ENCODE measurements at places on chromosomes 12 and 14. TPM values are rescaled to one million over a fixed set of nuclear protein-coding genes. Genes with fewer than 3 reads are reported as not detected.

GRCh38 chr12:110230655-110231054 lies 50.4 kb upstream of the ATP2A2 start:
- H3K27ac ChIP-seq = peak overlapping the region; percentile 1
- no peaks in the 10 kb centered on the region for H3K36me3 ChIP-seq
- no peak for DNase-seq
- H3K4me3 ChIP-seq = no peak overlapping the region
- H3K27me3 ChIP-seq = no peaks in the 10 kb centered on the region

DNA sequence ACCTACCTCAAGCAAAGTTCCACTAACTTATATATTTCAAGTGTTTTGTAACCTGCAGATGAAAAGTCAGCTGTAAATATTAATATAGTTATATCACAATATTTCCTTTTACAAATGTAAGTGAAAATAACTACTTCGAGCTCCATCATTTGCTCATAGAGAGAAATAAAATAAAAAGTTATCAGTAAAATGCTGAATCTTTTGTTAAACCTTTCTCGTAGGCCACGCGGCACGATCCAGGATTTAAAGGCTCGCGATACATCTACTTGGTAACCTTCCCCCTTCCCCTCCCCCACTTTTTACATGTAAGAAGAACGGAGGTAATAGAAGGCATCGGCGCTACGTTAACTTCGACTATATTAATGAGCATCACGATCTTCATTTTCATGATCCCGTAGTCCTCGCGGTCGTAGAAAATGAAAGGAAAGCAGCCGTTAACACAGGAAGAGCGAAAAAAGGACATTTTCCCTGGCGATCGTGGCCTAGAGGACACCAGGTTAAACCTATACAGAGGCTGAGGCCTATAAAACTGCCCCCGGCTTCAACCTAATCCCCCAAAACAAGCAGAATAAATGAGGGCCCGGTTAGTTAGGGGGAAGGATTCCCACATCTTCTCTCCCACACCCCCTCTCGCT lies 508 bp downstream of the HNRNPC start:
- H3K27me3 ChIP-seq = no peaks in the 10 kb centered on the region
- peaks cover 39% of the 10 kb centered on the region for H3K4me1 ChIP-seq
- H3K4me3 ChIP-seq = peak overlapping the region; percentile 92
- peaks cover 5% of the 10 kb centered on the region for H3K36me3 ChIP-seq
- no peak for DNase-seq
- H3K27ac ChIP-seq = peak overlapping the region; percentile 94

GRCh38 chr12:3195859-3196483 lies 118.8 kb downstream of the TSPAN9 start:
- no peak overlapping the region for H3K27ac ChIP-seq
- no peaks in the 10 kb centered on the region for H3K36me3 ChIP-seq
- no peak overlapping the region for H3K4me3 ChIP-seq
- DNase-seq = no peak
- no peaks in the 10 kb centered on the region for H3K27me3 ChIP-seq

GRCh38 chr12:119479121-119479561 lies 114.4 kb upstream of the TMEM233 start:
- no peak for DNase-seq
- no peaks in the 10 kb centered on the region for H3K4me1 ChIP-seq
- H3K27me3 ChIP-seq = no peaks in the 10 kb centered on the region

- DNase-seq = no peak
- H3K36me3 ChIP-seq = no peaks in the 10 kb centered on the region
- H3K27me3 ChIP-seq = no peaks in the 10 kb centered on the region
Measured at GRCh38 chr12:96401076-96401871, 1.0 kb upstream of the CDK17 start.

GRCh38 chr14:104361101-104361591 lies 218.4 kb upstream of the C14orf180 start:
- H3K4me1 ChIP-seq = no peaks in the 10 kb centered on the region
- H3K4me3 ChIP-seq = no peak overlapping the region
- no peaks in the 10 kb centered on the region for H3K36me3 ChIP-seq
- no peak overlapping the region for H3K27ac ChIP-seq

The RBM23 gene
- 75.9 TPM for total RNA-seq

The ACSS3 gene
- 30.0 TPM for total RNA-seq

The KRT78 gene
- not detected for total RNA-seq

The NEUROD4 gene
- total RNA-seq = not detected

The CLBA1 gene
- total RNA-seq = 4.6 TPM

Data from thoracic aorta (tissue), 2 donors.